ENCODE measurements at places on chromosomes 4 and X.

GRCh38 chr4:152780267-152780778, 569 bp downstream of the ARFIP1 start:
- no peak for DNase-seq

DNA sequence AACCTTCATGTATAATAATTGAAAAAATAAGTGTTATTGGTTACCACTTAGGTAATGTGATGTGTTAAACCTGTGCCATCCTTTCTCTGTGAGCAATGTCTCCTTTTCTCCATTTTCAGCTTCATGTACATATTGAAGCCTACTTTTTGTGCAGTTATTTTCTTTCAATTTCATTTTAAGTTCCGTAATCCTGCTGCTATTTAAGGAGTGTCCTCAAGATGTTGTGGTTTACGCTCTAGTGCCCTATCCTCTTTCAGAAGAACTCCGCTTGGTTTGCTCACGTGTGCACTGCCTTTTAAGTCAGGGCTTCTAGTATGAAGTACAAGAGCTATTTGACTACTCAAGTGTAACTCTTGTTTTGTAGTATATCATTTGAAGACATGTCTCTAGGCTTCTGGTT, 2253.2 kb upstream of the TENM3 start:
- DNase-seq, result peak; percentile 1

DNA sequence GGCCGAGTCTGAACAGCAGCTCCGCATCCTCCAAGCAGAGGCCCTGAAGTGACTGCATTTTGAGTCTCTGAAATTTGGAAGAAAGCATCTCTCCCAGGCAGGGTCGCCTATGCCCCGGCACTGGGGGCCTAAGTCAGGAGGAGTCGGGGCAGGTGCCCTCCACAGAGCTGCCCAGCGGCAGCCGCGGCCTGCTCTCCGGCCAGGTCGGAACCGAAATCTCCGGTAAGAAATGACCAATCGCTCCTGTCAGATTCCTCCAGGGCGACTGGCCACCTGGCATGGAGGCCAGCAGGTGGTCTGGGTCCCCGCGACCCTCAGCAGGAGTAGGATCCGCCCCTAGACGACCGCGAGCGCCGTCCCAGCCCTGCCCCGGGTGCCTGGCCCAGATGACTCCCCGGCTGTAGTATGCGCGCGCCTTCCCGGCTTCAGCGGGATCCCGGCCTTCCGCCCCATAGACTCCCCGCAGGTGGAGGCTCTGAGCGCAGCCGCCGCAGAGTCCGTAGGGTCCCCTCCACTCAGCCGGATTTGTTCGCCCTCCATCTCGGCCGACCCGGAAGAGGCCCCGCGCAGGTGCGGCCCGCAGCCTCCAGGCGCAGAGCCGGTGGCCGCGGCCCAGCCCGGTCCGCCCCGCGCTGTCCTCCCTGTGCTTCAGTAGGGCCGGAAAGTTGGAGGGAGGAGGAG, 1.5 kb downstream of the NKX1-1 start:
- DNase-seq, result no peak

- no peak for DNase-seq
Observed at GRCh38 chrX:76657499-76657898, 230.0 kb downstream of the MAGEE1 start.

GRCh38 chr4:145805490-145805889, 125.5 kb downstream of the C4orf51 start:
- no peak for DNase-seq

- DNase-seq, result no peak
Observed at GRCh38 chrX:107935200-107935599, 47.0 kb downstream of the TEX13B start.

DNA sequence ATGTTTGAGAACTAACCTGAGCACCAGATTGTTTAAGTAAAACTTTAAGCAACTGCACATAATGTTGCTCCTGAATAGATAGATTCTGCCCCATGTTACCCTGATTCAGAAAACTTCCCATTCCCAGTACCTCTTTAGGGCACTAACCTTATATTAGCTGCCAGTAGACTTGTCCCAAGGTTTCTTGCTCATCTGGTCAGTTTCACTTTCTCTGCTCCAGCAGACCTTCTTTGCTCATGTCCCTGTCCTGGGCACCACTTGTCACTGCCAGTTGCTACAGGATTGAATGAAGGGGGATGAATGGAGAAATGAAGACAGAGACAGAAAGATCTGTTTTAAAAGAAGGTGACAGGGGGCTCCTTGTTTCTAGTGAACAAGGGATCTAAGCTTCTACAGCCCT, 65.2 kb upstream of the UGT2B10 start:
- no peak for DNase-seq

DNA sequence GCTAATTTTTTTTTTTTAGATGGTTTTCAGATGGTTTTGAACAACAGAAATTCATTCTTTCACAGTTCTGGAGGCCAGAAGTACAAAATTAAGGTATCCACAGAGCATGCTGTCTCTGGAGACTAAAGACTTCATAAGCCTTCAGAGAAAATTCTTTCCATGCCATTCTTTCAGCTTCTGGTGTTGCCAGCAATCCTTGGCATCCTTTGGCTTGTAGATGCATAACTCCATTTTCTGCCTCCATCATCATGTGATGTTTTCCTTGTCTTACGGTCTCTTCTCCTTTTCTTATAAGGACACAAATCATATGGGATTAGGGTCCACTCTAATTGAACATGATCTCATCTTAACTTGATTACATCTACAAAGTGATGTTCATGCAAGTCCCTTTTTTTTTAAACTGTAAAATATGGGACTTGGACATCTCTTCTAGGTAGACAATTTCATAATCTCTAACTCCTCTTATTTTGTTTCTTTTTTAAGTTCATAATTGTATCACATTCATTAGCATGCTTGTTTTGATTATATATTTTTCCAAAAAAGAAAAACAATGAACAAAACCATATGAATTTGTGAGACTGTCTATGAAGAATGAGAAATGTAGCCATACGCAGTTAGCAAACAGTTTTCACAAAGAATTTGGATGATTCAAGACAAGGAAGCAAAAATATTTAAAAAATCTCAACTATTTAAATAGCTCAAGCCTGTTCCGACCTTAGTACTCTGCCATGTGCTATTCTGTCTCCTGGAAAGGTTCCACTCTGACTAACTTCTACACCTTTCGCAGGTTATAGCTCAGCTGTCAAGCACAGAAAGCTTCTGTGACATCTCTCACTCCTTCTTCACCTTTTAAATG, 53.1 kb upstream of the GIMD1 start:
- DNase-seq, result no peak

GRCh38 chr4:87153078-87153870, 67.1 kb downstream of the KLHL8 start:
- DNase-seq, result no peak

GRCh38 chrX:97563531-97564133, 679.9 kb downstream of the RPA4 start:
- peak; percentile 69 for DNase-seq

GRCh38 chr4:26885912-26886274, 25.3 kb downstream of the STIM2 start:
- DNase-seq, result peak; percentile 93

DNA sequence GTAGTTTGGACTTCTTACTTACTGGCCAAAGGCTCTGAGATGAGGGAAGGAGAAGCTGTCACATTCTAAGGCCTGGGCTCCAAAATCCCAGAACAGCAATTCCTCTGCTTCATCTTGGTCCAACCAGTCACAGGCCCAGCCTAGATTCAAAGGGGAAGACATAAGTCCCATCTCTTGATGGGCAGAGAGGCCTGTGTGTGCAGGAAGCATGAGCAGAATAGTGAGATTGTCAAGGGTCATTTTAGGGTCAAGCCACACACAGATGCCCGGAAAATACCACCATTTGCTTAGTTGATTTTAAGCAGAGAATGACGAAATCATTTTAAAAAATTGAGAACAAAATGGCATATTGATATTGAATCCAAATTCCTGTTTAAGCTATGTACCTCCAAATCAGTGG, 580.9 kb upstream of the ZFP42 start:
- DNase-seq, result no peak

DNA sequence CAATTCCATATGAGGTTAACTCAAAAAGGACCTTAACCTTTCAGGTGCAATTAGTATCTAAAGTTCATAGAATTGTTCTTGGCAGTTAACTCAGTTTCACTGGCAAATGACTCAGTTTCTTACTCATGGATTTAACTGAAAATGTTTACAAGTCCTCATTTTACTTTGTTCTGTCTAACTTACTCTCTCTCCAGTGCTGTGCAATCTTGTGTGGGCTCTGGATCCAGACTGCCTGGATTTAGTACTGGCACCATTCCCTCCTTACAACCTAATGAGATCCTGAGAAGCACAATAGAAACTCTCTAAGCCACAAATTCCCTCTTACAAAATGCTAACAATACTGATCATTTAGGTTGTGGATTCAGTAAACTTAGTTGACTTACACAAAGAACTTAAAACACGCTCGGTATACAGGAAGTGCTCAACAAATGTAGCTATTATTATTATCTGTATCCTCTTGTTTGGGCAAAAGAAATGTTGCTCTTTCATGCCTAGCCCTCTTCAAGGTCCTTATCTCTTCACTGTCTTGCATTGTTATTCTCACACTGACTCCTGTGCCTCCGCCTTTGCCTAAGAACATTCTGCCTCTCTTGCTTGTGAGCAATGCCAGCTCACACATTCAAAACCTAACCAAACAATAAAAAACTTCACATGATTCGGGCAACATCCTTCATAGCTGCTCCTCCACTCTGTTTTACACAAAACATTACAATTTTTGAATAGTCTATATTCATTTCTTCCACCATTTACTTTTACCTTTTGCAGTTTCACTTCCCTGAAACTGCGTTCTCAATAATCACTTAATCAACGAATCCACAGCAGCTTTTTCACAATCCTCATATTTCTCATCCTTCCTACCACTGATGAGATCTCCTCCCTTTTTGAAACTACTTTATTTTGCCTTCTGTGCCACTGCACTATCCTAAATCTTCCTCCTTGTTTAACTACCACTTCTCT, 91.8 kb downstream of the PDE5A start:
- no peak for DNase-seq

GRCh38 chrX:12610079-12610478, 181.1 kb upstream of the PRPS2 start:
- DNase-seq, result peak; percentile 78

- no peak for DNase-seq
Observed at GRCh38 chr4:6765703-6766102, 16.8 kb upstream of the KIAA0232 start.

DNA sequence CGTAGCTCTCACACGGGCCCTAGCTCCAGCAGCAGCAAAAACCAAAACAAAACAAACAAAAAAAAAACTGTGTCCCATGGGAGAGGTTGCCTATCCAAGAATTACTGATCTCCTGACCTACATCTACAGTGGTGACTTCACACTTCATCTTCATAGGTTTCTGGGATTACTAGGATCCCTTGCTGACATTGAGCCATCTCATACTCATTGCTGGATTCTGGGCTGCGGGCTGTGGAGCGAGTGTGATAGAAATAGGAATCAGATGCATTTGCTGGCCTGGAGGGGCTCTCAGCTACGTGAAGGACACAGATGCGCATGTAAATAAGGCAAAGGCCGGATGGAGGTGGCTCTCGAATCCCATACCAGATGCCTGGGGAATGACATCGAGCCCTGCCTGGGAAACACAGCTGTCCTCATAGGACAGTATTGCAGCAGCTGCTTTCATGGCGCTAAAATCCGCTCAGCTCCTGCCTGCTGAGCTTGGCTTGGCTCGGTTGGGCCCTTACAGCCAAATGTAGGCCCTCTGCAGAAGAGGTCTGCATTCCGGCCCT, 41.7 kb downstream of the CNGA2 start:
- DNase-seq, result no peak

DNA sequence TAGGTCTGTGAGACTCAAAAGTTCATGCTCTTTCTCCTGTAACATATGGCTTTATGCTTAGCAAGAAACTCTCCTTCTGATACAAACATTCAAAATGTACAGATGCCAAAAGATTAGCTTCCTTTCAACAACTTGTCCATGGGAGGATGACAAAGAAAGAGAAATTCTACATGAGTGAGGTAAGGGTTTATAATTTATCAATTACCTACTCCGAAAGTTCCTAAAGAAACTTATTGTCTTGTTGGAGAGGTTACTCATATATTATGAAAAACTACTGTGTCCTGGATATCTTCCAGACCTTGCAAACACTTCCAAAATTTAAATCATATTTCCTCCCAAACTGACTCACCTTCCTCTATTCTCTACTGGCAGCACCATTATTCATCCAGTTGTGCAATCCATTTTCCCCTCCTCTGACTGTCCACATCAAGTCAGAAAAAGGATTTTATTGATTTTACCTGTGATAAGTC, 65.1 kb downstream of the ENPEP start:
- DNase-seq, result peak; percentile 8

GRCh38 chrX:104137496-104137895, 19.3 kb downstream of the SLC25A53 start:
- no peak for DNase-seq

GRCh38 chr4:151865744-151866591, 105.2 kb upstream of the GATB start:
- DNase-seq, result no peak

GRCh38 chrX:53155512-53156206, 61.7 kb downstream of the KANTR start:
- DNase-seq, result no peak

GRCh38 chr4:38365748-38366310, 298.2 kb upstream of the KLF3 start:
- no peak for DNase-seq

DNA sequence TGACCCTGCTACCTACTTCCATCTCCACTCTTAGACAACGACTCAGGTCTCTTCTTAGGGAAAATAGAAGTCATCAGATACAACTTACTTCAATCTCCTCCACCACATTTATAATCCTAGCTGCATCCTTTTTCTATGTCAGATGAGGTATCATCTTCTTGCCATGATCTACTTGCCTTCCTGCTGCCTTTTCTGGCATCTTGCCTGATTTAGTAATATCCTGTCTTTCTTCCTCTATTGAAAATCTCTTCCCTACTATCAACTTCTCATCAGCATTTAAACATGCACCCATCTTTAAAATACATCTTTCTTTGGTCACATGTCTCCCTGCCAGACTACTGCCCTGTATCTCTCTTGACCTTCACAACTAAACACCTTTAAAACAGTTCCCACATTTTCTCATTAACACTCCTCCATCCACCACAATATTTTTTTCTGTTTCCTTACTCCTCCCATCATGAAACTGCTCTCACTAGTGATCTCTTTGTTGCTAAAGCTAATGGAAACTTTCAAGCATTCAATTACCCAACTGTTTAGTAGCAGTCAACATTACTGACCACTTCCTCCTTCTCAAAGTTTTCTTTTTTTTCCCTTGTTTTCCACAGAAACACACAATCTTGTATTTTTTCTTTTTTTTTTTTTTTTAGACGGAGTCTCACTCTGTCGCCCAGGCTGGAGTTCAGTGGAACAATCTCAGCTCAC, 100.8 kb upstream of the CXorf66 start:
- peak; percentile 46 for DNase-seq

GRCh38 chrX:13620207-13620606, 32.7 kb upstream of the TCEANC start:
- DNase-seq, result no peak

GRCh38 chr4:190121759-190122158, 51.8 kb upstream of the DUX4 start:
- no peak for DNase-seq

GRCh38 chr4:82989575-82990429, 20.8 kb downstream of the LIN54 start:
- DNase-seq, result no peak

GRCh38 chr4:135434936-135435335, 1233.3 kb upstream of the PABPC4L start:
- no peak for DNase-seq

GRCh38 chr4:14855719-14856061, 146.6 kb upstream of the CPEB2 start:
- DNase-seq, result no peak

Measured in suppressor macrophage treated with lipopolysaccharide for 1 hour (primary cell).